ENCODE measurements at places on chromosomes 11 and 22.
A peak's percentile ranks its signal among the peaks of the same experiment; 100 is the strongest.

DNA sequence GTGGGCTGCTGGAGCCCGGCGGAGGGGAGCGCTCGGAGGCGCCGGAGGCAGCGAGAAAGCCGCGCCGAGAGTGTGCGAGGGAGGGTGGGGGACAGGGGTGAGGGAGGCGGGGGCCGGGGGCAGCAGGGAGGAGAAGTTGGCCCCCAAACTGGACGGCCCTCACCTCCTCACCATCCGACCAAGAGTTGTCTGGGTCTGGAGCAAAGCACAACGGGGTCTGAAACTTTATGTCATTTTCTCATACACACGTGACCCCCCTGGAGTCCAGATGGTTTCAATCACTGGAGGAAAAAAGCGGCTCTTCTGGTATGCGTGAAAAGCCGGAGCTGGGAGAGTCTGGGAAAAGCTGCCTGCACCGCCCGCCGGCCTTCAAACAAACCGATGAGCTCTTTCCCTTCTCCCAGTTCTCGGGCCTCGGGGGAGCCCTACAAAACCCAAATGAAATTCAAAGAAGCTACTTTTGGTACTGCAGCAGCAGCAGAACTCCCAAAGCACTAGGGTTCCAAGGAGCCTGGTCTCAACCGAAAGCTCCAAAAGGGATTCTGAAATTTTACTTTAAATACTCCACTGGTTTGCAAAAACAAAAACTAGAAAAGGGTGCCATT lies 39.7 kb upstream of the AKIP1 start:
- no peak for DNase-seq

- DNase-seq, result no peak
These were observed 210.8 kb downstream of the PGR start for GRCh38 chr11:100918551-100919500.

- no peak for DNase-seq
These were observed 10.3 kb upstream of the POLA2 start for GRCh38 chr11:65251476-65251875.

- no peak for DNase-seq
These were observed 26.8 kb upstream of the CELSR1 start for GRCh38 chr22:46564084-46564714.

- peak; percentile 39 for DNase-seq
These were observed 15.8 kb downstream of the EPS8L2 start for GRCh38 chr11:721741-722345.

GRCh38 chr11:74534216-74534945 lies 40.9 kb upstream of the LIPT2 start:
- peak; percentile 41 for DNase-seq

DNA sequence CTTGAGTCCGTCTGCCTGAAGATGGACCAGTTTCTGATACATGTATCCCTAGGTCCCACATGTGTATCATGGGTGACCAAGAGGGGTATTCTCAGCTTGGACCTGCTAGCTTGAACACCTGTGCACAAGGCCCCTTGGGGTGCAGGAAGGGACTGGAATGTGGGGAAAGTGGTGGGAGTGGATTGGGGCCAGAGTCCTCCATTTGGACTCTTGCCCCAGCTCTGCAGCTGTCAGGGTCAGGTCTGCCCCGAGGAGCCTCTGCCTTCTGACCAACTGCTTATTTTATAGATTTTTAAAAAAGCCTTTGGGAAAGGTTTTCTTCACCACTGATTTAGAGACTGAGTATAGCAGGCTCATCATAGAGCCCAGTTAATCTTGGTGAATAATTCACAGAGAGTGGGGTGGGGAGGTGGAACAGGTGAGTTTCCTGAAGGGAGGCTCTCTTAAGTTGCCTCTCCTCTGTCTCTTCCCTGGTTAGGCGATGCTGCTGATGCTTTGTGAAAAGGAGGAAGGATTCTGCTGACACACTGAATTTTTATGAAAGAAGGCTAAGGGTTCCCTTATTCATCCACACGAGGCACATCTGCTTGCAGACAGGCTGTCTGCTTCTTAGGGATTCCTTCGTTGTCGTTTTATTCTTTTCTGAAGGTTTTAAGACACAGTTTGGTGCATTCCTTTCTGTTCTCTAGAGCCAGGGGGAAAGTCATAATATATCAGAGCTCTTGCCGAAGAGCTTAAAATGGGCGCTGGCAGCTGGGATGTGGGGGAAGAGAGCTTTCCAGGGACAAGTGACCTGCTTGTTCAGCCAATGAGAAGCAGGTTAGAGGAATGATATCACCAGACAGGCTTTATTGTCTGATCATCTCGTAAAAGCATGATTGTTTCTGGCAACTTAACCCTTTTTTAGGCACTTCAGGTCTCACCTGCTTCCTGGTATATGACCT lies 19.9 kb downstream of the TRIM44 start:
- no peak for DNase-seq

GRCh38 chr22:21907638-21908522 lies 40.4 kb upstream of the MAPK1 start:
- no peak for DNase-seq

- DNase-seq, result no peak
These were observed 18.5 kb downstream of the PRR33 start for GRCh38 chr11:1873048-1873812.

- no peak for DNase-seq
These were observed 43.7 kb downstream of the BSX start for GRCh38 chr11:122937983-122938382.
